Thymus (tissue), 14 donors: ENCODE measurements at places on chromosomes 1 and 21.
A peak's percentile ranks its signal among the peaks of the same experiment; 100 is the strongest.

DNA sequence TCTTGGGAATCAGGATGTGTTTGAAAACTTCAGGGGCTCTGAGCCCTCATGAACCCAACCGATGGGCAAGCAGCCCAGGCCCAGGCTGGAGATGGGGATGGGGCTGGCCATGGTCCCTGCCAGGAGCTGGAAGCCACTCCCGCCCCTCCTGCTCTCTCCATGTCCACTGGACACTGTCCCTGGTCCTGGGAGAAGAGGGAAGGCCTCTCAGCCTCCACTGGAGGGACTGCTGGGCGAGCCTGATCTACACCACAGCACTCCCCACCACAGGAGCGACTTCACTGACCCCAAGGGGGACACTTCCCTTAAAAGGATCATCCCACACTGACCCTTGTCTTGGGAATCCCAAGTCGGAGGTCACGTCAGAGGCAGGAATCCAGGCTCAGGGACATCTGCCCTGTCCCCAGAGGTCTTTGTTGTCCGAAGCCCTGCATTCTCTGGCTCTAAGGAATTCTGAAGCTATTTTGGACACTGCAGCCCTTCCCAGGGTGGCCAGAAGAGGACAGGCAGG, 16.9 kb upstream of the COL18A1 start:
- no peak for DNase-seq

GRCh38 chr1:166489670-166490436, 323.1 kb upstream of the FAM78B start:
- DNase-seq = peak; percentile 21

DNA sequence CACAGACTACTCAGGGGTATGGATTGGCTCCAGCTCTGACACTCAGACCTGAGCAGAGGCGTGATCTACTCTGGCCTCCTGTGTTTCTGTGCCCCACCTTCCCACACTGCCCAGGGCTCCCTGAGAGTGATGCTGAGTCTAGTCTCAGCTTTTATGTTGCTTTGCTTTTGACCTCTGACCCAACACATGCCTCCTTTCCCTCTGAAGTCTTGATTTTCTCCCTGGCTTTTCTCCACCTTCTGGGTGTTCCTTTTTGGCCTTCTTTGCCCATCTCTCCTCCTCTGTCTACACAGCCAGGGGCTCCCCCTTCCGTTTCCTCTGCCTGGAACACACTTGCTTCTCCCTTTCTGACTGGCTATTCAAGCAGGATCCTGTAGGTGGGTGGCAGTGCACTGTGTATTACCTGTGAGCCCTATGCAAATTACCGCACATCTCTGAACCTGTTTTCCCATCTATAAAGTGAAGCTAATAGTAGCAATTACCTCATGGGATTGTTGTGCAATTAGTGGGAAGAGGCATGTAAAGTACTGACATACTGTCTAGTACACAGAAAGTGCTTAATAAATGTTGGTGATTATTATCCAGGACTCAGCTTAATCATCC, 13.7 kb upstream of the MEX3A start:
- DNase-seq = no peak

DNA sequence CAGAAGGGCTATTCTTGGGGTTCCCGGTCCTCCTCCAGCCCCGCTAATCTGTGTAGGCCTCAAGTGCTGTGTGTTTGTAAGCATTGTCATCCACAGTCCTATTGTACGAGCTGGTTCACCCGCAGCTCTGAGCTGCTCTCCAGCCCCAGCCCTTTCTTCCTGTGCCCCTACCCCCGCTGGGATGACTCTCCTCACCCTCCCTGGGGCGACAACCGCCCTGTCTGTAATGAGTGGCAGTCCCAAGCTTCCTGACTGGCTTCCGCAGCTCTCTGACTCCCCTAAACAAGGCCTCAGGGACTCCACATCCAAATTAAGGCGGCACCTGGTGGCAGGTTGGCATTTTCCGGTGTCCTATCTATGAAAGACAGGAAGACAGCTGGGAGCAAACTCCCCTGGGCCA, 45.8 kb downstream of the TFF3 start:
- peak; percentile 26 for DNase-seq

- DNase-seq = no peak
Measured at GRCh38 chr1:22767852-22768251, 57.2 kb downstream of the EPHB2 start.

GRCh38 chr1:156067262-156067661, 6.3 kb downstream of the RAB25 start:
- no peak for DNase-seq

DNA sequence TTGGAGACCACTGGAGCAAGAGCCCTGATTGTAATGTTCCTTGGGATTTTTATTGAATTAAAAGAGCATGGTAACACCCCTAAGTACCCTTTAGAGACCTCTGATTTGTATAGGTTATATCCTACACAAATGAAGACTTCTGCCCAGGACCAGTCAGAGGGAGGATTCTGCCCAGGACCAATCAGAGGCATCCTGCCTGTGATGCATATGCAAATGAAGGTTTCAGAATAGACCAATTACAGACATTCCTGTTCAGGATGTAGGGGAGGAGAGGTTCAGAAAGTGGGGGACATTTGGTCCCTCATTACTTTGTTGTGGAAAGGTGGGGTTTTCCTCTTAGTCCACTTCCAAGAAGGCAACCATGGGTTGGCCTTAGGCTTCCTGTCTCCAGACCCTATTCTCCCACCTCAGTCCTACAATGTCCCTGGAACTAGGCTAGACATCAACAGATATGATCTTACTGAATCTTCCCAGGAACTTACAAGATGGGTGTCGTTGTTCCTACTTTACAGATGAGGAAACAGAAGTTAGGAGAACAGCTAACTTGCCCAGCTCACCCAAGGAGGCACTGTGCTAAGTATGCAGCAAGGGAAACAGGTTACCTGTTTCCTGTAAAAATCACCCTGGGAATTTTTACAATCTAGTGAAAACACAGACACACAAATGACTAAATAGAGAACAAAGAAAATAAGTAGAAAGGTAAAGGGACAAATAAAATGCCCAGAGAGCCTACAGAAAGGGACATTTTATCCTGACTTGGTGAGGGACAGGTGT, 36.8 kb upstream of the SFPQ start:
- no peak for DNase-seq

DNA sequence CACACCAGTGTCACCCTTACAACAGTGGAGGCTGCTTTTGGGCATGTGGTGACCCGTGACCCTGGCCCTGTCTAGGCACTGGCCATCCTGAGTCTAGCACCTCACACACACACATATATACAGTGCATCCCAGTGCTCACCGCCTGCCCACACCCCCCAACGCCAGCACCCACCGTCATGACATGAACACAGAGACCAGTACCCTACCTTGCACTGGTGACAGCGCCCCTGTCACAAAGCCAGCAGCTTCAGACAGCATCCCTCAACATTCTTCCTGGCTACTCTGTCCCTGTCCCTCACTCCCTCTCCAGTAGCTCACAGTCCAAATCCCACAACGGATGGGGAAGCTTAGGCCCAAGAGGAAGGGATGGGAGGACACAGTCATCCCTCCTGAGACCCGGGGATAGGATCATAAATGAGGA, 27.1 kb downstream of the AHDC1 start:
- no peak for DNase-seq

DNA sequence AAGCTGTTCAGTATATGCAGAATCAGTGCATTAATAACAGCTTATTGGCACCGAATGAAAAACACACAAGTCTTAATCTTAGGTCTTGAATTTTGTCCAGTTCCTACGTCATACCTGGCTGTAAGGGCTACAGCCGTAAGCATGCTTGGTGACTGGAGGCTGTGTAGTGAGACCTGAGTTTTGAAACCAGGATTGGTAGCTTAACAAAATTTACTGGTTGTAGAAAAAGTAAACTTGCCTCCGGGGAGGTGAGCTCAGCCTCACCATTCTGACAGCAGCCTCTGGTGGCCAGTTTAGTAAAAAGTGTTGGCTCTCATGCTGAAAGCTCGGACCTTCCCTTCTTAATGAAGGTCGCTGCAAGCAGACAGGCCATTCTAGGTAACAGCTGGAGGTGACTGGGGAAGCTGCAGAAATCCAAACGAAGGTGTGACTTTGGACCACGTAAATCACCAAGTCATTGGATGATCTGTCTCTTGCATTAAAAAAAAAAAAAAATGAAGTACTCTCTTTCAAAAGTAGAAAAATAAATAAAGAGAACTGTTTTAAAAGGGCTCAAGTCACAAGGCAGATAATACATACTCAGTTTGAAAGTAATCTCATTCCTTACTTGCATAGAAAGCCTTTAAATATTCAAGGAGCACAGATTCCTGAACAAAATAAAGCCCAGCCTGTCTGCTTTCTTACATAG, 48.9 kb downstream of the HLCS start:
- no peak for DNase-seq

GRCh38 chr1:29505532-29506220, 269.4 kb downstream of the PTPRU start:
- no peak for DNase-seq

GRCh38 chr1:59378621-59379370, 81.9 kb downstream of the FGGY start:
- DNase-seq = no peak

- no peak for DNase-seq
Measured at GRCh38 chr1:248627971-248628844, 6.7 kb downstream of the OR2T11 start.
